ENCODE measurements at places on chromosomes 4 and X.

GRCh38 chr4:56803471-56803870, 18.0 kb downstream of the SPINK2 start:
- no peak for DNase-seq

DNA sequence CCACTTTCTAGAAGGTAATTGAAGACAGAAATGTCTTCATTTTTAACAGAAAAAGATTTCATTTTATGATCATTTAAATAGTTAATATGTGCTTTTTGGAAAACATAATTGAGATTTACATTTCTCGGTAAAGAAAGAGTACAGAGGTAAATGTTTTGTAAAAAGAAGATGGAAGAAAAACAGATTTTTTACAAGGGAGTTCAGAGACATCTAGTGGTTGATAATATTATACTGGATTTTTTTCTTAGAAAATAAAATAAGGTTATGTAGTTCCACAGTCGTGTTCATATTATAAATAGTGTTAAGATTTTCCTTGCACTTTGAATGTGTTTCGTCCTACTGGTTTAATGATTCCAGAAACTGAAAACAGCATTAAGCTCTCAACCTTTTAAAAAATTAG, 60.6 kb downstream of the SMARCA1 start:
- DNase-seq, result no peak

GRCh38 chrX:87006561-87006960, 511.0 kb upstream of the KLHL4 start:
- no peak for DNase-seq

- no peak for DNase-seq
These were observed 19.1 kb upstream of the HSFX4 start for GRCh38 chrX:149910178-149910695.

- no peak for DNase-seq
These were observed 476 bp upstream of the GDI1 start for GRCh38 chrX:154436374-154436982.

- no peak for DNase-seq
These were observed 16.9 kb upstream of the ANOS1 start for GRCh38 chrX:8748855-8749254.

DNA sequence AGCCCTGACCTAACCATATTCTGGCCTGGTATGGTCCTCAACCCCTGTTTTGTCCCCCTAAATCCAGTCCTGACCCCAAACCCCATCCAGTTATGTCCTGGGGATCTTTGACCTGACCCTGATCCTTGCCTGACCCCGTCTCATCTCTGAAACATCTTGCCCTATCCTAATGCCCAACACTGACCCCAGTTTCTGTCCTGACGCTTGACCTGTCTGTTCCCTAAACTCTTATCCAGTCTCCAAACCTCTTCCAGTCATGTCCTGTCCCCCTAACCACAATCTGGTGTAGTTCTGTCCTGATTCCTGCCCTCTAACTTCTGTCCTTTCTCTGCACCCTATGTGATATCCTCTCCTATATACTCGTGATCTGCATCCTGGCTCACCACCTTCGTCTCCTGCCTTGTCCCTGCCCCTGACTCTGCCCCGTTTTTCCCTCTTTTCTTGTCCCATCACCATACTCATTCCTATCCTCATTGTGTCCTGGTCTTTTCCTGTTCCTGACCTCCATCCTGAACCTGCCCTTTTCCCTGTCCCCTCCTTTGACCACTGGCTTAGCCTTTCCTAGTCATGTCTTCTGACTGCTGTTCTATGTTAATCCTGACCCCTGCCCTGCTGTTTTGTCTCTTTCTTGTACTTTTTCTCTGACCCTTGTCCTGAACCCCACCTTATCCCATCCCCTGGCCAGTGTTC, 4.6 kb upstream of the CCDC120 start:
- no peak for DNase-seq
